ENCODE measurements at places on chromosomes 6 and 20.
A peak's percentile ranks its signal among the peaks of the same experiment; 100 is the strongest.

- no peak overlapping the region for H3K4me3 ChIP-seq
- H3K27ac ChIP-seq: no peak overlapping the region
- no peaks in the 10 kb centered on the region for H3K4me1 ChIP-seq
- no peak for DNase-seq
- no peaks in the 10 kb centered on the region for H3K27me3 ChIP-seq
- H3K36me3 ChIP-seq: no peaks in the 10 kb centered on the region
Measured at GRCh38 chr6:12941422-12941821, 224.9 kb downstream of the PHACTR1 start.

- H3K27me3 ChIP-seq: peaks cover 16% of the 10 kb centered on the region
- H3K4me1 ChIP-seq: no peaks in the 10 kb centered on the region
- no peaks in the 10 kb centered on the region for H3K36me3 ChIP-seq
Measured at GRCh38 chr6:167200806-167201205, 43.0 kb upstream of the GPR31 start.

DNA sequence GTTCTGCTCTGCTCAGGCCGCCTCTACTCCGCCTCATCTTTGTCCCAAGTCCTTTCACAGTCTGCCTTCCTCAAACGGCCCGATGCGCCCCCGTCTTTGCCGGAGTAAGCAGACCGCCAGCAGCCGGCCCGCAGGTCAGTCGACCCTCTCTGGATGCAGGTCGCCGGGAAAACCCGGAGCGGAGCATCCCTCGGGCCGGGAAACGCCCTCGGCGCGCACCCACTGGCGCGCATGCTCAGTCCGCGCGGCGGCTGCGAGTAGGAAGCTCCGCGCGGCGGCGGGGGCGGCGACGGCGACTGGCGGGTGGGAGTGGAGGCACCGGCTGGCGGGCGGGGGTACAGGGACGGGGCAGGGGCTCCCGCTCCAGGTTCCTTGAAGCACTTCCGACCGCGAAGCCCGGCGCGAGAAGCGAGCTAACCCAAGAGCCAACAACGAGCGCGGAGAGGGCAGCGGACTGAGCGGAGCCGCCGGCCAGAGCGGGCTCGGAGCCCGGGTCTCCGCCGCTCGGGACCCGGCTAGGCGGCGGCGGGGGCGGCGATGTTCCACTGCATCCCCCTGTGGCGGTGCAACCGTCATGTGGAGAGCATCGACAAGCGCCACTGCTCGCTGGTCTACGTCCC, at the start of gene LRRC1:
LRRC1 (plus strand) TSS at position 286 of the 620 bp plus-strand sequence; CDS start at position 538, 252 bp downstream.
- H3K27me3 ChIP-seq: no peaks in the 10 kb centered on the region
- 0 out of 2 replicates have a peak, but pooled peaks cover 4% of the 10 kb centered on the region for H3K4me1 ChIP-seq
- no peaks in the 10 kb centered on the region for H3K36me3 ChIP-seq
- H3K27ac ChIP-seq: peak within 1 kb of the TSS; percentile 60
- peak within 1 kb of the TSS; percentile 88 for H3K4me3 ChIP-seq

- no peaks in the 10 kb centered on the region for H3K36me3 ChIP-seq
- H3K4me1 ChIP-seq: peaks cover 2% of the 10 kb centered on the region
- peaks cover 8% of the 10 kb centered on the region for H3K27me3 ChIP-seq
- peak overlapping the region; percentile 58 for H3K27ac ChIP-seq
- peak overlapping the region; percentile 65 for H3K4me3 ChIP-seq
Measured at GRCh38 chr20:36861875-36862801, 13.8 kb upstream of the TLDC2 start.

GRCh38 chr6:4975506-4975905, 28.3 kb downstream of the RPP40 start:
- H3K4me3 ChIP-seq: no peak overlapping the region
- H3K27me3 ChIP-seq: no peaks in the 10 kb centered on the region
- H3K4me1 ChIP-seq: peaks cover 4% of the 10 kb centered on the region
- no peaks in the 10 kb centered on the region for H3K36me3 ChIP-seq
- no peak for DNase-seq
- no peak overlapping the region for H3K27ac ChIP-seq

All from SJCRH30 (cell line).